ENCODE measurements at places on chromosomes 6 and 20.

GRCh38 chr6:81575442-81575841 lies 177.0 kb downstream of the TENT5A start:
- no peak for DNase-seq

GRCh38 chr20:7703551-7703961 lies 236.7 kb downstream of the HAO1 start:
- DNase-seq, result no peak

GRCh38 chr6:31911826-31912585 lies 10.1 kb upstream of the ZBTB12 start:
- DNase-seq, result no peak

GRCh38 chr6:97586344-97586743 lies 303.3 kb upstream of the MMS22L start:
- DNase-seq, result no peak

- DNase-seq, result no peak
Measured at GRCh38 chr6:147322299-147323162, 118.3 kb downstream of the STXBP5 start.

GRCh38 chr6:43216200-43216599 lies 13.1 kb downstream of the DNPH1 start:
- DNase-seq, result no peak
